Posterior vena cava (tissue), 2 donors: ENCODE measurements at places on chromosomes 2 and 18. TPM values are rescaled to one million over a fixed set of nuclear protein-coding genes. Genes with fewer than 3 reads are reported as not detected.

DNA sequence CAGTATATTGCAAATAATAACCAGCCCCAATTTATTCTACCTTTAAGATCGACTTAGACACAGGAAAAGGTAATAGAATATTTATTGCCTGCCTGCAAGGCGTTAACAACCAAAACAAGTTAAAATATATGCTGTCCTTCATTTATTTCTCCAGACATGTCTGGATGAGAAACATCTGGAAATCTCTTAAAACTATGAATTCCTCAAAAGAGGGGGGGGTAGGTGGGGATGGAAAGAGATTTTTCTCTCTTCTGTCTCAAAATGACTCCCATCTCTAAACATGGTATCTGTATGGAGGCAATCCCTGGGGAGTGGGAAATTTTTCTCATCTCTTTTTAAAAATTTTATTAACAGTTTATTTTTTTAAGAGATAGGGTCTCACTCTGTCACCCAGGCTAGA, 113.0 kb downstream of the CDH2 start:
- no peak for DNase-seq

DNA sequence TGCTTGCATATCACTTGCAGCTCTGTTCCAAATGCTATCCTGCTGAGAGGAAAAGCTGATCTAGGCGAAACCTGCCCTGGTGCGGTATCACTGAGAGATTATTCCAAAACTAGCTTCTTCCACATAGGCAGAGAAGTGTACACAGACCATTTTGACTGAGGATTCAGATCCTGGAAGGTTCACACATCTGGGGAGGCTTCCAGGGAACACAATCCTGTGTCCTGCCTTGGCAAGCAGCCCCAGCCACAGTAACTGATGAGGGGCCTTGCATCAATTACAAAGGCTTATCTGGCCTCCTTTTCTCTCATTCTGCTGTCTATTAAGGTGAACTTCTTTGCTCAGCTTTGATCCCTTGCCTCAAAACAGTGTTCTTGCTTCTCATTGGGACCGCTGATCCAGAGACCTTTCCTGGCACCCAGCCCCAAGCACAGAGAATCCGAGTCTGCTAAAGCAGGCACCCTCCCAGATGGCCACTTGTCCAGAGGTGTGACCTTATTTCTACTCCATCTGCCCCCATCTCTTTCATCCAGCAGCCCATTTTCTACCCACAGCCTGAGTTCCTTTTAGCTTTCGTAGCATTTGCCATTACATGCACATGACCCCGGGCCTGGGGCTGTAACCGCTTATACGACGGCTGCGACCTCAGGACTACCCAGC, 52.3 kb upstream of the ZFP36L2 start:
- DNase-seq = no peak

DNA sequence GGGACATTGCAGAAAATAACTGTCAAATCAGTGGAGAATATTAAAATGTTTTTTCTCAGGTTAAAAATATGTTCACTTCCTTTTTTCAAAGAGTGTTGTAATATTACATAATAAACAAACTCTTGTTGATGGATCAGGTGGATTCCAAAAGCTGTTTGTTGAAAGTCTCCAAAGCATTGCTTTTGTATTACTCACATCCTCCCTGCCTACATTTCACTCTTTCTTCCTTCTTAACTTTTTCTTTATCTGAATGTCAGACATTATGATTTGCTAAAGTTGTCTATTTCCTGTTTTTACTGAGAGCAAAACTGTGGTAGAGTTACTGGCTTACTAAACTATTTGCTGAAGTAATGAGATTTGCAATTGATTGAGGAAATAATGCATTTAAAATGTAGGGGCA, 92.1 kb downstream of the CDH19 start:
- no peak for DNase-seq

DNA sequence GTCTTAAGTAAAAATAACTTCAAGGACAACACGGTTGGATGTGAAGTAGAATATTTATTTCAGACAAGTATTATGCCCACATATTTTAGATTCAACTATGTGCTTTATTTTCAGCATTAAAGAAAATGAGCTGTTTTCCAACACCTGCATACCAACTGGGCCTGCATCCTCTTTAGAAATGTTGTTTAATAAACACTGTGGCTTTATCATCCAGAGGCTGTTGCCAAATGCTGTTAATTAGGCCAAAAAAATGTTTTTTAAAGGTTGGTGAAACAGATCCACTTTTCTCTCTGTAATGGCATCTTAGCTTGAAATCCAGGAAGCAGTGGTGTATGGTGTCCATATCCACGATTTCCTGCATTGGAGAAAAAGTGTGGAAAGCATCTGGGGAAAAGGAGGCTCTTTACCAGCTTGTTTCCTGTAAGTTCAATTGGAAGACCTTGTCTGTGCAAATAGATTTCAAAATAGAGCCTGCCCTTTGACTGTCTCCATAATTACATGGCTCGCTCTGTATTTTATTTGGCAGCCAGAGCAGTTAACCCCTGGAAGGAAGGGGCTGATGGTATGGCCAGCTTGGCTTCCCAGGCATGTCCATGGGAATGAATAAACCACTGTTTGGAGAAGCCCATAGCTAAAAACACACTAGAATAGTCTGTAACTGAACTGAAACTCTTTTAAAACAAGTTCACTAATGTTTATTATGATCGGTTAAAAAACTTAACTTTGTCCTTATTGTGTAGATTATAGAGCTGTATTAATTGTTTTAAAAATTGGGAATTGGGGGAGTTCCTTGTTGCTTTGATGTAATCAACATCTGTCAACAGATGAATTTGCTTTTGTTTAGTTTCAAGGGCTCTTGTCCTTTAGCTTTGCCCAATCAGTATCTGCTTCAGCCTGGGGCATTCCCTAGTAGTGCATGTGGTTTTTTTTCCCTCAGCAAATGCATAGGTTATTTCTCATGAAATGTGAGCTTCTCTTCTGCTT, 33.0 kb upstream of the DLX1 start:
- DNase-seq = no peak

GRCh38 chr2:237696461-237696860, 69.1 kb downstream of the LRRFIP1 start:
- DNase-seq = no peak

Gene CRYGD
- total RNA-seq = not detected

DNA sequence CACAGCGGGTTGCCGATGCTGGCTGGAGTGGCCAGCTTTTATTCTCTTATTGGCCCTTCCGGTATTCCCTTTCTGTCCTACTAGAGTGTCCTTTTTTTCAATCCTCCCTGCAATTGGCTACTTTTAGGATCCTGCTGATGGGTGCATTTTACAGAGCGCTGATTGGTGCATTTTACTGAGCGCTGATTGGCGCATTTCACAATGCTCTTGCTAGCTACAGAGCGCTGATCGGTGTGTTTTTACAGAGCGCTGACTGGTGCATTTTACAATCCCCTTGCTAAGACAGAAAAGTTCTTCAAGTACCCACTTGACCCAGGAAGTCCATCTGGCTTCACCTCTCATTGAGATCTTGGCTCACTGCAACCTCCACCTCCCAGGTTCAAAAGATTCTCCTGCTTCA, 44.4 kb upstream of the SPRED2 start:
- no peak for DNase-seq

DNA sequence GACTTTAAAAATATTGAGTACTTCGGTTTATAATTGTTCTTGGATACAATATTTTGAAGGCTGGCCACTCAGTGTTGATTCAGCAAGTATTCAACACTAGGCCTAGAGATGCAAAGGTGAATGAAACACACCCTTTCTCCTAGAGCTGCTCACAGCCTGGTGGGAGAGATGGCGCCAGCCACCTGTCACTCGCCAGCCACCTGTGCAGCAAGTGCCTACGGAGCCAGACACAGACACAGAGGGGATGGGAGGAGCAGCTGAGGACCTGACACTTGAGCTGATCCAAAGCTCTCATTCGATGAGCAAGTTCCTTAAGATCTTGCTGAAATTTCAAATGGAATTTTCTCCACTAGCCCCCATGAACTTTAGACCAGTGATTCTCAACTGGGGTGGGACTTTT, 151.1 kb upstream of the RIOK3 start:
- DNase-seq = no peak

Gene NAB1
- 40.9 TPM for total RNA-seq

GRCh38 chr2:19574778-19575260, 216.4 kb upstream of the OSR1 start:
- DNase-seq = peak; percentile 90

- DNase-seq = no peak
Observed at GRCh38 chr2:215452725-215453124, 16.9 kb upstream of the FN1 start.

DNA sequence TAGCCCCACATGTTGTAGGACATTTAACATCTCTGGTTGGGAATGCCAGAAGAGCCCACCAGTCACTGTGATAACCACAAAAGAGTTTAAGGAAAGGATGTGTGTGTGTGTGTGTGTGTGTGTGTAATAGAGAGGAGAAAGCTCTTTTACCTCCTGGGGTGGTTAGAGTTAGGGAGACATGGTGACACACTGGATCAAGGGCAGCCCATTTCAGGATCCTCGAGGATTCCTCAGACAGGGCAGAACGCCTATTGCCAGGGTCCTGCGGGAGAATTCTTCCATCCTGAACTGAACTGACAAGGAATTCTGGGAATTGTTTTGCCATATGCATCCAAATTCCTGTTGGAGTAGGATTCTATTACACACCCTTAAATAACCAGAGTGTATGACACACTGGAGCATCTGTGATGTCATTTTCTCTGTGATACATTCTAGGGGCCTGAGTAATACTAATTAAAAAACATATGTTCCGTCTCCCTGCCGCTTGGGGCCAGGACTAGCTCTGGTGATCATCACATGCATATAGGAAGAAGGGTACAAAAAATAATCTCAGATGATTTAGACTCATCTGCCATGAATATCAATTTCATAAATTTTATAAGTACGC, 156.4 kb upstream of the MMADHC start:
- no peak for DNase-seq

Gene GPR35
- total RNA-seq = 1.2 TPM
